ENCODE measurements at places on chromosomes 5 and 9.

DNA sequence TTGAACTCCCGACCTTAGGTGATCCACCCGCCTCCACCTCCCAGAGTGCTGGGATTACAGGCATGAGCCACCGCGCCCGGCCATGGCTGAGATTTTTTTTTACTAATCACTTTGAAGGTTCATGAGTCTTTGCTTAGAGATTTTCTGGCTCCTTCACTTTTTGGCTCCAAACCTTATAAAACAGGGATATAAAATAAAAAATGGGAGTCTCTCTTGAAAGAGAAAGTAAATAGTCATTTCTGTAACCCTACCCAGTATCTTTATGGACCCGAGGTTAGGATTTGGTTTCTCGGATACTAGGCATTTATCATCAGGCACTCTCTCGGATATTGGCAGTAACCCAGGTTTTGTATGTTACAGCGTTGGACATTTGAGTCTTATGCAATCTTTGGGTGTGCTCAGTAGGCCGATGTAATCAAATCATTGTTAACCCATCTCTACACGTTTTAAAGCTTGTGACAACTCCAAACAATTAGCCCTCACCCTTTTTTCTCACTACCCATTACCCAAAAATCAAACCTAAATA lies 25.3 kb downstream of the STXBP1 start:
- DNase-seq: no peak

DNA sequence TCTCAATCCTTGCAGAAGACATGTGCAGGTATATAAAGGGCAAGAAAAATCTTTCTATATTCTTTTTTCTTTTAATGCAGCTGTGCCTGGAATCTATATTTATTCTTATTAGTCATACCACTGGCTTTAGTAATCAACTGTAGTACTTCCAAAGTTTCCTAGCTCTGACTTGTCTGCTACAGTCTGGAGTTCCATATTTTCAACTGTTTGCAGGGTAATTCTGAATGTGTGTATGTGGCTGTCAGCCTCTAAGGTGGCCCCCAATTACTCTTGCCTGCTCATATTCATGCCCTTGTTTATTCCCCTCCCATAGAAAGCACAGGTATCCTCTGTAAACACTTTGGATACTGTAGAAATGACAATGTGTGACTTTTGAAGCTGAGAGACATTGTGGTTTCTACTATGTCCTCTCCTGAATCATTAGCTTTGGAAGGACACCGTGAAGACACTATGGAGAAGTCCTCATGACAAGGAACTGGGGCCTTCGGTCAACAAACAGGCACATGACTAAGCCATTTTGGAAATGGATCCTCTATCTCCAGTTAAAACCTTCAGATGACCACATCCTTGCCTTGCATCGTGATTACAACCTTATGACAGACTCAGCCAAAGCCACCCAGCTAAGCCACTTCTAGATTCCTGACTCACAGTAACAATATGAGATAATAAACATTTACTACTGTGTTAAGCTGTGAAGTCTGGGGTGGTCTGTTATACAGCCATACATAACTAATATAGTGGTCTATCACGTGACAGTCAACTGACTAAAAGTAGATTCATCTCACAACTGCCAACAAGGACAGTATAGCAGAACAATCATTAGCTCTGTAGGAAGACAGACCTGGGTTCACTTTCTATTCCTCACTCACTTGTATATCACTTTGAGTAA lies 49.5 kb upstream of the SUSD1 start:
- DNase-seq: no peak

DNA sequence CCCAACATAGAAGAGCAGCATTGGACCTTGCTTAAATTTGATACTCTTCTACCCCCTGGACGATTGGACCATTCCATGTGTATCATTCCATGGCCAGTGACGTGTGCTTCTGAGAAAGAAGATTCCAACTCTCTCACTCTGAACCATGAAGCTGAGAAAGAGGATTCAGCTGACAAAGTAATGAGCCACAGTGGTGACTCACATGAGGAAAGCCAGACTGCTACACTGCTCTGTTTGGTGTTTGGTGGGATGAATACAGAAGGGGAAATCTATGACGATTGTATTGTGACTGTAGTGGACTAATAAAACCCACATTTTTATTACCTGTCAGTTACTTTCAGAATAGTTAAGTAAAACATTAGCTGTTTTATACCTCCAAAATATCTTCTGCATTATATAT lies 7.5 kb downstream of the HSPA5 start:
- DNase-seq: no peak

GRCh38 chr5:73759771-73760170 lies 133.8 kb downstream of the ARHGEF28 start:
- DNase-seq: no peak
